ENCODE measurements at places on chromosomes 1 and 21. TPM values are rescaled to one million over a fixed set of nuclear protein-coding genes. Genes with fewer than 3 reads are reported as not detected.

DNA sequence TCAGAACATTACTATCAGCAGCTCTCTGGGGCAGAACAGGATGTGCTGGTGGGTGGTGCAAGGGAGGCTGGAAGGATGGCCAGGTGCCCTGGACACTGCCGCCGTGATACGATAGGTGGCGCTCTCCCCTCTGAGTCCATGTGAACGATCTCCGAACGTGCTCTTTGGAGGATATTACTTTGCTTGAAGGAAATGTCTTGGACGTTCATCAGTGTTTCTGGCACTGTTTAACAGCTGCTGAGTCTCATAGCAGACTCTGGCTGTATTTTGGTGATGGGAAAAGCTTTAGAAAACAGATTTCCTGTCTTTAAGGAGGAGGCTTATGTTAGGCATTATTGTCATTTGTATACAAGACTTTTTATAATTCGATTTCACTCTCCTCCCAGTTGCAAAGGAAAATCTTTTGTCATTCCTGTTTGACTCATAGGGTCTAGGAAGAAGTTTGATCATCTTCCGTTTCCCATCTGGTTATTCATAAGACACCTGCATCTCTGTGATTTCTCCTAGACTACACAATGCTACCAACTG is 386.2 kb upstream of the ADGRL2 start:
- DNase-seq, result peak; percentile 91

- no peak for DNase-seq
Measured at GRCh38 chr1:216765346-216766300, 42.4 kb upstream of the ESRRG start.

GRCh38 chr1:43383449-43383848 is 6.2 kb downstream of the MED8 start:
- no peak for DNase-seq

GRCh38 chr1:221704306-221704705 is 37.6 kb downstream of the DUSP10 start:
- DNase-seq, result no peak

DNA sequence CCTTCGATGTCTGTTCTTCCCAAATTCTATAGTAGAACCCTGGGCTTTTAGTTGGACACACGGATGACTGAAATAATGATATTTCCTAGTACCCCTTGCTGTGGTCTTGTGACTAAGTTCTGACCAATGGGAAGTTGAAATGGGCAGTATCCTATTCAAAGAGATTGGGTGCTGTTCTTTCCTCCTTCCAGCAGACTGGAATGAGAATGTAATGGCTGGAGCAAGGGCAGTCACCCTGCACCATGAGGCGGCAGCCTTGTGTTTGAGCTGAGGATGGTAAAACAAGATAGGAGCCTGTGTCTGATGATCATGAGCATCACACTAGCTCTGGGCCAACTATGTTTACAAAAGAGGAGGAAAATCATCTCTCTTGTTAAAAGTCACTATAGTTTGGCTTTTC is 5.1 kb upstream of the SRM start:
- no peak for DNase-seq

DNA sequence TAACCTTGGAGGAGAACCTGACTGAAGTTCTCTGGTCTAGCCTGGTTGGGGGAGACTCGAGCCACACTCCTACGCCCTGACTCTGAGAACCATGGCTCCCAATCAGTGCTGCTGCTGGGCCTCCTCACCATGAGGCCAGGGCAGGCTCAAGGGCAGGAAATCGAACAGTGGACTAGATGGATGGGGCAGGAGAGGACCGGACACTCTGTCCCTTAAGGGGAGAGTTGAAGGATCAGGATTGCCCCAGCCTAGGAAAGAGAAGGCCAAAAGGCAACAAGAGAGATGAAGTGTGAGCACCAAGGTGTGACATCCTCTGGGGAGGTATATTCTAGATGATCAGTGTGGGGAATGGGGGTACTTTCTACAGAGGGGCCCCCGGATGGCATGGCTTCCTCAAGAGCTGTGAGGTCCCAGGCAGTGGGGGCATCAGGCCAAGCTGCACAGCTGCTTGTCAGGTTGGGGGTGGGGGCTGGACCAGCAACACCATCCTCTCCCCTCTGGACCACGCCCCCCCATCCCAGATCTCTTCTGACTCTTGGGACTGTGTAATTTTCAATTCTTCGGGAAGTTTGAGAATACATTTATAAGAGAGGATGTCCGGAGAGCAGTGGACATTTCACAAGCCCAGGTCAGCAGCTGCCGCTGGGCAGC is 34.0 kb downstream of the MX1 start:
- no peak for DNase-seq

DNA sequence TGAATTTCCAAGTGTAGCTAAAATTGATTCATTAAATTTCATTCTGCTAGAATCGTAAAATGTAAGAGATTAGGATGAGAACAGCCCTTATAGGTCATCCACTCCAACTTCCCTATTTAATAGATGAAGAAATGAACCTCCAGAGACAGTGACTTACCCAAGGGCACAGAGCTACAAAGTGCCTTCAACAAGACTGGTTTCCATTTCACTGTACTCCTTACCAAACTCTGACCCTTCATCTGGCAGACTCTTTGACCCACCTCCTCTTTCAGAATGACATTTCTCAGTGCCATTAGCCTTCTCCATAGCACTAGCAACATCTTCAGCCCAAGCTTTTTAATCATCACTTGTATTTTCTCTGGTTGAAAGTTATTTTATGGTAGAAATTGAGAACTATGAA is 161.3 kb downstream of the NEK7 start:
- DNase-seq, result no peak

DNA sequence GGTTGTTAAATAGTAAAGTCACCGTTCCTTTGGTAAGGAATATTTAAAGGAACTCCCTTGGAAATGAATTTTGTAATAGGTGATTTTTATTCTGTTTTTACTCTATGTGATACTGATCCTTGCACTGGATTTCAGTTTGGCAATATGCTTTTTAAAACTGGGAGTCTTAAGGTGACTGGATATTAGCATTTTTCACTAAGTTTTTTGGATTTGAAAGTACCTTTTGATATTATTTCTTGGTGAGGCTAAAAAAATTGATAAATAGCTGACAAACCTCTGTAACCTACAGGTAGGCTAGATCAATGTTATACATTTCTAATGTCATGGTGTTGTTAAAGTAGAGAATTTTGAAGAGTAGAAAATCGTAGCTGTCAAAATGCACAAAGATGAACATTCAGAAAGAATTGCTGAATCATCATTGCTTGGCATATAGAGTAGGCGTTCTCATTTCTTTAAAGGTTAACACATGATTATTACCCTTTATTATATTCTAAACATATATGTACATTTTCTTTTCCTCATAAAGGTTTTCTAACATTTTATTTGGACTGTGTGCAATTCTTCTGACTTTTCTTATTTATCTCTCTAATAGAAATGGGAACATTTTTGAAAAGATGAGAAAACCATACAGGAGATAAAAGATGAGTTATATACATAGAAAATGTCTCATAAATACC is 1.5 kb upstream of the DNAJB4 start:
- no peak for DNase-seq

GRCh38 chr1:200442537-200443156 is 32.8 kb upstream of the ZNF281 start:
- no peak for DNase-seq

- DNase-seq, result no peak
Measured at GRCh38 chr21:33684923-33685560, 42.7 kb downstream of the ITSN1 start.

GRCh38 chr1:46517932-46518498 is 28.4 kb downstream of the DMBX1 start:
- no peak for DNase-seq

GRCh38 chr1:42784946-42785693 is at the start of gene TMEM269:
TMEM269 (plus strand) TSS chr1:42784991; CDS start chr1:42789894, 4,903 bp downstream.
- DNase-seq, result no peak

GRCh38 chr21:17512253-17513213 is at the start of gene CXADR:
CXADR (plus strand) TSS chr21:17513043; CDS start chr21:17513130, 87 bp downstream.
- DNase-seq, result no peak

DNA sequence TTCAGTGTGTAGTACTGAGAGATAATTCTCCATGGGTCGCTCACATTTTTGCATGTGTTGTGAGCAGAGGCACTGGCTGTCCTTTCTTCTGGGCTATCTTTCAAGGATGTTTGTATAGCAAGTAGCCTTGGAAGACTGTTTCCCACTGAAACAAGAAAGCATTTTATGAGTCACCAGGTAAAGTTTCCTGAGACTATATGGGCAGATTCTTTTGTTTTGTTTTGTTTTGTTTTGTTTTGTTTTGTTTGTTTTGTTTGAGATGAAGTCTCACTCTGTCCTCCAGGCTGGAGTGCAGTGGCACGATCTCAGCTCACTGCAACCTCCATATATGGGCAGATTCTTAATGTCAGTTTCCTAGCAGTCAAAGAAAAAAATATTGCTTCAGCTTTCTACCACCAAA is 912.6 kb downstream of the TTLL7 start:
- DNase-seq, result no peak

- DNase-seq, result no peak
Measured at GRCh38 chr1:158391099-158391498, 8.2 kb downstream of the OR10T2 start.

- DNase-seq, result no peak
Measured at GRCh38 chr1:23111600-23112535, 56.8 kb downstream of the LUZP1 start.

- DNase-seq, result no peak
Measured at GRCh38 chr1:966704-967300, 520 bp downstream of the PLEKHN1 start.

- no peak for DNase-seq
Measured at GRCh38 chr1:33321178-33321577, 280 bp upstream of the A3GALT2 start.

GRCh38 chr1:207219979-207220889 is 101.2 kb upstream of the CD55 start:
- no peak for DNase-seq

GRCh38 chr1:168455764-168456163 is 88.0 kb downstream of the XCL2 start:
- DNase-seq, result no peak

- no peak for DNase-seq
Measured at GRCh38 chr1:3084154-3084553, 15.2 kb downstream of the PRDM16 start.

DNA sequence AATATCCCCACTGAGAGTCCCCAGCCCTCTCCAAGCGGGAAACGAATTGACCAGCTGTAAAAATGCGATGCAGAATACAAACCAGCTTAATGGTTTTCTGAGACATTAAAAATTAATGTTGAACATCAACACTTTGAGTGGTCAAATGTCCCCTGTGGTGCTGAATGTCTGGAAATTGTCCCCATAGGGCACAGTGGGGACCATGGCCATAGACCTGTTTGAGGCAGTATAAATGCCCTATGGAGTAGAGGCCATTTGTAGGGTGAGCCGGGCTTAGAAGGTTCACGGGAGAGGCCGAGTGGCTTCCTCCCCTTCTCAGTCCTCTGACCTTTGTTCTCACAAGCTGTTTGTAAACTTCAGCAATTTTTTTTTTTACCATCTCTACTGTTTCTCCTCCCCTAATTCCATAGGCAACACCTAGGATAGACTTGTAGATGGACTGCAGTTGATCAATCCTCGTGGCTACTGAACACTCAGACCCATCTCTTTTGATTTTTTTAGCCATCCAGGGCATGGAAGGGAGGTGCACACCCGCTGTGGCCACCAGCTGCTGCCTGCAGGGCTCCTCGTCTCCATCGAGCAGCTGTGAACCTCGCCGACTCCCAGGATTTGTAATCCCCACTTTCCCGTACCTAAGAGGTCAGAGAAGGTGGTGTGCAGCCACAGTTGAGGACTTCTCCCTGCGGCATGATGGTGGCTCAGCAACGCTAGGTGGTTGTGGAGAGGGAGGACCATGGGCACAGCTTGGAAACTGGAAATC is 41.0 kb downstream of the KAZN start:
- DNase-seq, result no peak

- no peak for DNase-seq
Measured at GRCh38 chr1:152983743-152984142, at the start of gene SPRR1A. SPRR1A (plus strand) TSS chr1:152984081; CDS start chr1:152985231, 1,150 bp downstream.

- DNase-seq, result no peak
Measured at GRCh38 chr1:184608581-184608980, 146.1 kb downstream of the EDEM3 start.

GRCh38 chr1:159705251-159705903 is 9.0 kb downstream of the CRP start:
- DNase-seq, result no peak

DNA sequence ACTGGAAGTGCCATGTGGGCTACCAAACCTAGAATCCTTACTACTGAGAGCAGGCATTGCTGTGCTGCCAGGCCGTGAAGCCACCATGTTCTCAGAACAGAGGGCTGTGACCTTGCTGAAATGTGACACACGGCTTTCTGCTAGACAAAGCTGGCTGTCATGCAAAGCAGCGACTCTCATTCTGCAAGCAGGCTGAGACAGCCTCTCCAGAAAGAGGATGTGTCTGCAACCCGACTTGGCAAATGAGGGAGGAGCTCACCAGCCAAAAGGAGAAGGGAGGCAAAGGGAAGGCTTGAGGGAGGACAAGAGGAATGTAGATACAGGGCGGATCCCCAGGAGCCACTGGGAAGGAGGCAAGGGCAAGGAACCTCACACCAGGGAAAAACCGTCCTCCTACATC is 85.7 kb upstream of the KRTAP19-8 start:
- DNase-seq, result no peak

- no peak for DNase-seq
Measured at GRCh38 chr1:2187619-2188018, 7.0 kb downstream of the FAAP20 start.

- DNase-seq, result no peak
Measured at GRCh38 chr1:168631671-168632400, 55.4 kb downstream of the XCL1 start.

DNA sequence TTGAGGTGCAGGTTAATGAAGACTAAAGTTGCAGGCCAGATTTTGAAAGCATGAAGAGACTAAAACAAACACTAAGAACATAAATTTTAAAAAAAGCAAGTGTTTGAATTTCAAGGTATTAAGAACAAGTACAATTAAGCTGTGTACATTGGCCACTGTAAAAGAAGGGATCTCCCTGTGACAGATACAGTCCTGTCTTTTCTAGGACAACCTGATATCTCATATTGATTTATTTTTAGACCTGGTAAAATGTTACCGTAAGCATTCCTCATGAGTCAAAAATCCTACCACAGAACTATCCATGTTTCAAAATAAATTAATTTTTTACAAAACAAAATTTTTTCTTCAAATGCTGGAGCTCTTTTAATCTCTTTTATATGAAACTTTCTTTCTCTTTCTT is 39.4 kb downstream of the SLC22A15 start:
- DNase-seq, result no peak

ACTN2 gene
- polyA plus RNA-seq, result 2,397 TPM

HYI gene
- polyA plus RNA-seq, result 18.3 TPM

RHEX gene
- 0.53 TPM for polyA plus RNA-seq

ZNF496 gene
- 32.9 TPM for polyA plus RNA-seq

ANGPTL3 gene
- polyA plus RNA-seq, result 0.30 TPM

ZNF683 gene
- polyA plus RNA-seq, result not detected

PLEKHA6 gene
- polyA plus RNA-seq, result 3.0 TPM

PTPRF gene
- 10.4 TPM for polyA plus RNA-seq

POTED gene
- polyA plus RNA-seq, result not detected

TMEM61 gene
- polyA plus RNA-seq, result not detected

HENMT1 gene
- polyA plus RNA-seq, result 21.4 TPM

RAVER2 gene
- 23.2 TPM for polyA plus RNA-seq

RGS21 gene
- 0.08 TPM for polyA plus RNA-seq

C1orf159 gene
- 6.4 TPM for polyA plus RNA-seq

RIPPLY3 gene
- 0.11 TPM for polyA plus RNA-seq

PGLYRP3 gene
- polyA plus RNA-seq, result not detected

TFF3 gene
- 1.7 TPM for polyA plus RNA-seq

LAD1 gene
- 11.9 TPM for polyA plus RNA-seq

TRNP1 gene
- 0.96 TPM for polyA plus RNA-seq

CCT8 gene
- 173 TPM for polyA plus RNA-seq

All from forelimb muscle (tissue), 1 donor.